ENCODE measurements at places on chromosomes 7 and 10.

DNA sequence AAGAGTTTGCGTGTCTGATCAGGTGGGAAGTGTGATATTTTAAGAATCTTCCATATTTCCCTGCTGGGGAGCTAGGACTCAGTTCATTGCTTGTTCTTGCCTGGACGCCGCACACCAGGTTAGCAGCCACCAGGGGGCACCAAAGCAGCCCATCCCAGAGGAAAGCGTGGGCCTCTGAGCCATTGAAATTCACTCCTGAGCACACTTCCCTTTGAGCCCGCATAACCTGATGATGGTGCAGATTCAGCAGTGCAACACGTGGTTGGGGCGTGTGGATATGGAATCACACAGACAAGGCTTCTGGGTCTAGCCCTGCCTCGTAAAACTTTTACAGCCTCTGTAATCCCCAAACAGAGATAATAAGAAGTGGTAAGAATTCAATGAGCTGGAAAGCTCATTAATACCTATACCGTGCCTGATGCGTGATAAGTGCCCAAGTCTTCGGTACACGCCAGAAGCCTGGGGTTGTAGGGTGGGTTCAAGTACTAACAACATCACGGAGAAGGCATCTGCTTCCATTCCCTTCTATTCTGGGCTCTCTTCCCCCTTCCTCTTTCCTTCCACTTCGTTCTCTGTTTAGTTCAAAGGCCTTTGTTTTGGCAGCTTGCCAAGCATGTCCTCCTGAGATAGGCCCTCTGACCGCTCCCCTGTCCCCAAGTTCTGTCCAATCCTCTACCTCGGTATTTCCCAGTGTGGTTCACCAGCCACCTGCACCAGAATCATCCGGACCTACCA lies 130.1 kb upstream of the KMT2E start:
- peak; percentile 88 for DNase-seq

GRCh38 chr10:61356354-61356753 lies 96.8 kb downstream of the TMEM26 start:
- DNase-seq: no peak

DNA sequence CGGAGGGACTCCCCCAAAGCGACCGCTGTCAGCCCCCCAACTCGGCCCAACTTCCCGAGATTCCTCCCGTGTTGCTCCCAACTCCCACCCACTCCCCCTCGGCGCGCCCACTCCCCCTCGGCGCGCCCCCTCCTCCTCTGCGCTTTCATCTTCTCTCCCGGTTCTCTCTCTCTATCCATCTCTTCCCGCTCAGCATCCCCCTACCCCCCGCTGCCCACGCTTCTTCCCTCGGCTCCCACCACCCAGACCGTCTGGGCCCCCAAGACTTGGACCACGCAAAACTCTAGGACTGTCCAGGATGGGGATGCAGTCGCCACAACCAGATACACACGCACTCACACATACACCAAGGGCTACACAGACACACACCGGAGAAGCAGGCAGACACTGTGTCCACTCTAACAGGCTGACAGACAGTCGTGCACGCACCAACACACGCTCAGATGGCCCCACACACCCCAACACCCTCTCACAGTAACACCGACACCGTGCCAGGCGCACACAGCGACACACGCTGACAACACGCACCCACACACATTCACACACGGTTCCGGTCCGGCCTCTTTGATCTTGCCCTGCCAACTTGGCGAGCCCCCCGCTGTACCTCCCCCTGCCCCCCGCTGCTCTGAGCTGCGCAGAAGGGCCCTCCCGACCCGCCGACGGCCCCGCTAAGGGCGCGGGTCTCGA lies 1.1 kb downstream of the GRID1 start:
- DNase-seq: no peak

- DNase-seq: no peak
Measured at GRCh38 chr7:34145603-34146002, 240.3 kb downstream of the BMPER start.

DNA sequence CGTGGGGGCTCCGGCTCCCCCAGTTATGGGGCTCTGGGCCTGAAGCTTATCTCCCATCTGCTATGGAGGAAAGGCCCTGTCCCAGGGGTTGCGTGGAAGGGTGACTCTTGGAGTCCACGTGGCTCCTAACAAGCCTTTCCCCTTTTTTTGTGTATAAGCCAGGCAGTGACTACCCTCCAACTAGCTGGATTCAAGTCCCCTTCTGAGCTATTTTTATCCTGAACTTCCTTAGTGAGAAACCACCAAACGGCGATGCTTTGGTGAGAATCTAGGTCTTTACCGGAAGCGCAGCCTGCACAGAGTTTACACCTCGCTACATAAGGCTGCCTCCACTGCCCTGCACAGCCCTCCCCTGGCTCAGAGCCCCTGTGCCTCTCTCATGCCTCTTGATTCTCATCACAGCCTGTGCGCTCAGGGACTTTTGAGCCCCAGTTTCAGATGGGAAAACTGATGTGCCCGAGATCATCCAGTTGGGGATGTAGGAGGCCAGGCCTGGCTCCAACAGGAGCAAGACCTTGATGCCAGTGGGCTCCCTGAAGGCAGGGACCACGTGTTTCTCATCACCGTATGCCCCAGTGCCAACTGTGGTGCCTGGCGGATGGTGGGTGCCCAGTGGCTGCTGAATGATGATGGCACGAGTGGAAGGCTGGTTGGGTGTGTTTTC lies 102.3 kb upstream of the PPIF start:
- no peak for DNase-seq

GRCh38 chr7:31443457-31443856 lies 70.4 kb upstream of the ITPRID1 start:
- DNase-seq: peak; percentile 91

- DNase-seq: peak; percentile 90
Measured at GRCh38 chr10:93384006-93384405, 98.1 kb downstream of the MYOF start.

GRCh38 chr7:67019562-67020390 lies 23.1 kb downstream of the TYW1 start:
- DNase-seq: no peak

DNA sequence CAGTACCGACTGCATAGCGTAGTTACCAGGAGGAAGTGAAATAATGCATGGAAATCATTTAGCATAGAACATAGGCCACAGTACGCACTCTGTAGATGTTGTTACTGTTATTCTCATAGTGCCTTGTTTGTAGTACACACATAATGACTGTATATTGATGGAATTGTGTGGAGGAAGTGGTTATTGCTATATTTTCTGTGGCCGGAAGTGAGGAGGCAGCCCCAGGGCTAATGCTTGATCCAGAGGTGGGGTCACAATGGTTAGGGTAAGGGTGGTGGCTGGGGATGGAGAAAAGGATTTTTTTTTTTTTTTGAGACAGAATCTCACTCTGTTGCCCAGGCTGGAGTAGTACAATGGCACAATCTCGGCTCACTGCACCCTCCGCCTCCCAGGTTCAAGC lies 4.5 kb upstream of the MGAM start:
- DNase-seq: no peak

- no peak for DNase-seq
Measured at GRCh38 chr7:150910996-150911422, 58.7 kb downstream of the AOC1 start.

- DNase-seq: no peak
Measured at GRCh38 chr10:76202777-76203176, 771.4 kb downstream of the LRMDA start.

GRCh38 chr7:144671429-144671828 lies 164.4 kb downstream of the TPK1 start:
- no peak for DNase-seq

DNA sequence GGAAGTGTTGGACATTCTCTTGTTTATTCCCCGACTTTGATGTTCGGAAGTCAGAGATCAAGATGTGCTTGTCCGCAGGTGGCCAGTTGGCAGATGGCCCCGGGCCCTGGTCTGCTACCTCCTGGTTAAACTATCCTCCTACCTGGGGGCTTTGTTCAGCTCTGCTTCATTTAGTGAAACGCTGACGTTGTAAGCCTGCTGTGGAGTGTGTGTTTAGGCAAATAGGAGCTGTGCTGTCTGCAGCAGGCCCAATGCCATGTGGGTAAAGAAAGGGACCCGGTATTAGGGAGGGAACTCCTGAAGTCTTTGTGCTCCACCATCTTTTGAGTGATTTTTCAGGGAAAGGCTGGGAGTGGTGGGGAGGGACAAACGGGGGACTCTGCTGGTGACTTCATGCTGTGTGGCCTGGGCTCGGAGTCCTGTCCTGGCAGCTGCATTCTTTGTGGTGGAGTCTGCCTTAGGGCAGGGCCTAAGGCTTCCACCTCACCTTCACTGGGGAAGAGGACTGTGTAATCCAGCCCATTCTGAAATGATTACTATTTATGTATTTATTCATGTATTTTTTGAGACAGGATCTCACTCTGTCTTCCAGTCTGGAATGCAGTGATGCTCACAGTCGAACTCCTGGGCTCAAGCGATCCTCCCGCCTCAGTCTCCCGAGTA lies 171.1 kb upstream of the KLF6 start:
- DNase-seq: peak; percentile 53

GRCh38 chr7:24304494-24305095 lies 20.6 kb downstream of the NPY start:
- DNase-seq: peak; percentile 75

- no peak for DNase-seq
Measured at GRCh38 chr7:133561396-133561795, 308.5 kb downstream of the EXOC4 start.

- no peak for DNase-seq
Measured at GRCh38 chr10:97810446-97810845, 38.6 kb upstream of the SFRP5 start.

DNA sequence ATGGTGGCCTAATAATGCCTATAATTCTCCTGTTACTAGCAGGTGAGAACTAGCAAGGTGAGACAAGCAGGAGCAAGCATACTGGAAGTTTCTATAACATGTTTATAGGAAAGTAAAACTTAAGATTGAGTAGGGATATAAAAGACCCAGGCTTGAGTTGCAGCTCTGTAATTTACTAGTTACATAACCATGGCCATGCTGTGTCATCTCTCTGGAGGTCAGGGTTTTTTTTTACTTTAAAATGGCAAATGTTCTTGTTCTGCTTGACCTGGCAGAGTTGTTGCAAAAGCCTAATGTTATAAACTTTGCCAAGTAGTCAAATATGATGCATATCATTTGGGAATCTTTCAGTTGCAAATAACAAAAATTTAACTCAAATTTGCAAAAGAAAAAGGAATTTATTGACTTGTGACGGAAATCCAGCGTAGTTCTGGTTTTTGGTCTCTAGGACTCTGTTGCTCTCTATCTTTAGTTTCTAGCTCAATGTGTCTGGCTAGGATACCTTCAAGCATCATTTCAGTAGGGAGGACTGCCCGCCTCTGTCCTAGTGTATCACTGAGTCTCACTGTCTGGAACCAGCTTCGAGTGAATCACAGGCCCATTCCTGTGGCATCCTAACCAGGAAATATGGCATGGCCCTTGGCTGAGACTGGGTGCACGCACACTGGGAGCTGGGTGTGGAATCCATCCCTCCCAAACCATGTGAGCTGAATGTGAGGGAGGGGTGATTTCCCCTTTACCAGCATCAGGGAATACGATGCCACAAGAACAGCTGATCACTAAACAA lies 67.9 kb downstream of the ADAM22 start:
- DNase-seq: no peak

GRCh38 chr10:4359003-4359402 lies 467.0 kb upstream of the AKR1E2 start:
- DNase-seq: peak; percentile 75

DNA sequence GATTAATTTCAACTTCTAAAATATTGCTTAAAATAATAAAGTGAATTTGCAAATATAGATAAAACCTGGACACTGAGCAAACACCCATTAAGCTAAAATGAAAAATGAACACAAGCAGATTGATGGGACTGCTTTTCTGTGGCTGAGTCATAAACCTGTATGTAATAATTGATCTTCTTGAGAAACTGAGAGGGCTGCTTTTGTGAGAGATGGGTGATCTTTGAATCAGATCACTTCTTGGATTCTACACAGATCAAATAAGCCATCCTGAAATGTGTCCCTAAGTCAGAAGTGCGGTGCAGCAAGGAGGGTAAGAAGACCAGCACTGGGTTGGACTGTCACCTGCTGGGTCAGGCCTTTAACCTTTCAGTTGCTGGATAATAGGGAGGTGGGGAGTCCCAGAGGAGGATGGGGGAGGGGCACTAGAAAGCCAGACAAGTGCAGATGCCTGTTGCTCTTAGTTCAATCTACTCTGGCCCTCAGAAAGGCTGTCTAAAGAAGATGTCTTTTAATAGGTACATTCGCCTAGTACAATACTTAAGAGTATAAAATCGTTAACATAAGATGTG lies 178.2 kb upstream of the NAMPT start:
- DNase-seq: peak; percentile 19
